Keratinocyte (primary cell): ENCODE measurements at places on chromosomes 5 and 9.

- H3K27me3 ChIP-seq = no peaks in the 10 kb centered on the region
- no peak overlapping the region for H3K4me3 ChIP-seq
- DNase-seq = no peak
- peaks cover 67% of the 10 kb centered on the region for H3K36me3 ChIP-seq
Measured at GRCh38 chr9:33924978-33925797, 108.2 kb downstream of the UBE2R2 start.

- H3K36me3 ChIP-seq = no peaks in the 10 kb centered on the region
- H3K4me3 ChIP-seq = no peak overlapping the region
- no peaks in the 10 kb centered on the region for H3K4me1 ChIP-seq
Measured at GRCh38 chr5:108079753-108080152, 302.1 kb downstream of the FBXL17 start.

GRCh38 chr5:176837707-176838115 is 27.4 kb downstream of the UNC5A start:
- H3K27ac ChIP-seq = no peak overlapping the region
- peaks cover 10% of the 10 kb centered on the region for H3K27me3 ChIP-seq
- no peak overlapping the region for H3K4me3 ChIP-seq
- H3K36me3 ChIP-seq = no peaks in the 10 kb centered on the region
- peak; percentile 44 for DNase-seq
- H3K4me1 ChIP-seq = no peaks in the 10 kb centered on the region

- no peak overlapping the region for H3K27ac ChIP-seq
- H3K4me3 ChIP-seq = no peak overlapping the region
- H3K4me1 ChIP-seq = no peaks in the 10 kb centered on the region
- H3K27me3 ChIP-seq = no peaks in the 10 kb centered on the region
- no peaks in the 10 kb centered on the region for H3K36me3 ChIP-seq
- no peak for DNase-seq
Measured at GRCh38 chr9:19828576-19829109, 39.8 kb upstream of the SLC24A2 start.

- H3K36me3 ChIP-seq = no peaks in the 10 kb centered on the region
- DNase-seq = no peak
- peaks cover 10% of the 10 kb centered on the region for H3K4me1 ChIP-seq
- H3K27me3 ChIP-seq = no peaks in the 10 kb centered on the region
Measured at GRCh38 chr9:87184956-87185642, 237.8 kb upstream of the GAS1 start.

- no peaks in the 10 kb centered on the region for H3K27me3 ChIP-seq
- DNase-seq = no peak
- no peaks in the 10 kb centered on the region for H3K36me3 ChIP-seq
- no peaks in the 10 kb centered on the region for H3K4me1 ChIP-seq
Measured at GRCh38 chr5:67976891-67977601, 238.5 kb upstream of the PIK3R1 start.

GRCh38 chr9:87498046-87498810 is 561 bp downstream of the DAPK1 start:
- H3K4me1 ChIP-seq = peaks cover 7% of the 10 kb centered on the region
- H3K36me3 ChIP-seq = no peaks in the 10 kb centered on the region
- peaks cover 27% of the 10 kb centered on the region for H3K27me3 ChIP-seq
- H3K27ac ChIP-seq = no peak overlapping the region
